ENCODE measurements at places on chromosomes 7 and 10. TPM values are rescaled to one million over a fixed set of nuclear protein-coding genes. Genes with fewer than 3 reads are reported as not detected.
A peak's percentile ranks its signal among the peaks of the same experiment; 100 is the strongest.

DNA sequence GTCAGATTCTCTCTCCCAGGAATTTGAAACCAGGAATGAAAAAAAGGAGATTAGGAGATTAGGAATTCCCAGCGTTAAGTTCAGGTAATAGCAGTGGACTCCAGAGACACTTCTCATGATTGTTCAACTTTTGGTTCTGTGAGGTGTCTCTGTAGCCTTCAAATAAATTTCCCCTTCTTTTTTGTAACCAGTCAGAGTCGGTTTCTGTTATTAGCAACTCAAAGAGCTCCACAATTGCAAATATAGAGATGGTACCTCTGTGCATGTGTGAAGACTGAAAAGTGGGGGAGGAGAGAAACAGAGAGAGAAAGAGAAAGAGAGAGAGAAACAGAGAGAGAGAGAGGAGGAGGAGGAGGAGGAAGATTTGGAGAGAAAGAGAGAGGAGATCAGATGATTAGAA is 112.8 kb upstream of the STEAP1B start:
- DNase-seq = no peak

DNA sequence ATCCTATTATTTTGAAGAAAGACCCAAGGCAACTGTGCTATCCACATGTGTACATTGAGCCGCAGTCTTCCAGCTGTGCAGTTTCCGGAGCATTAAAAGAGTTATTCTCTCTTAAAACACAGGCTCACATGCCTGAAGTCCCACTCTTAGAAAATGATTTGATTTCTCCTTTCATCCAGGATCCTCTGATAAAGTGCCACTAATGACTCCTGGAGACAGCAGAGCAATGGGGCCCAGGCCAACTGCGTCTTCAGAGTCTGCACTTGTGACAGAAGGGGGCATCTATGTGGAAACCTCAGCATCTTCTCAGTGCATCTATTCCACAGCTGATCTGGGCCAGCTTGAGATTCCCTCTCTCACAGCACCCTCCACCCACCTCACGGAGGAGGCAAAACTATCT is 482.1 kb upstream of the AKR1E2 start:
- no peak for DNase-seq

DNA sequence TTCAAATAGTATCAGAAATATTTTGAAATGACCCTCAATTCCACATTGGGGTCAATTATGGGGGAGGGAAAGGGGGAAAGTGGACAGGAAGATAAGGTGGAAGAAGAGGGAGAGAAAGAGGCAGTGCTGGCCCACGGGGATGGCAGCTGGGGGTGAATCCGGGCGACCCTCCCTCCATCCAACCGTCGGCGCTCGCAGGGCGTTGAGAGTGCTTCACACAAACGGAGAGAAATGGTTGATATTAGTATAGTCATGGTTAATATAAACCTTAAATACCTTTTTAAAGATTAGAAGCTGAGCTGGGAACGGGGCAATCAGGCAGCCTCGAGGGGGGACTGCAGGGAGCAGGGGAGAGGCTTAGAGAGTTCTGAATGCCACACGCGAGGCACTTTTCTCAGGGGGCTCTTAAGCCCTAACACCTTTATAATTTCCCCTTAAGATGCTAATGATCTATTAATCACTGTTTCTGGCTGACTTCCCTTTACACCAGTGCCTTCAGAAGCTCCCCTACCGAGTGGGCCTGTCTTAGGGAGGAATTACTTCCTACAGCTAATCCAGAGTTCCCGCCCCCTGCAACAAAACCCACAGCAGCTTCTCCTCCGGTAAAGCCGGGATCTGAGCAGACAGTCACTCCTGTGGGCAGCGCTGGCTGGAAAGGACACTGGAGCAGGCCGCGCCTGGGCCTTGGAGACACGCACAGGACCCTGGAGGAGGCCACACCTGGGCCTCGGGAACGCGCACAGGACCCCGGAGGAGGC is 39.5 kb downstream of the PRKAG2 start:
- DNase-seq = no peak

TDRD1 gene
- 0.16 TPM for total RNA-seq

CLCN1 gene
- total RNA-seq = 0.22 TPM

ADCY1 gene
- 3.3 TPM for total RNA-seq

GRCh38 chr7:116530107-116530820 is 5.4 kb downstream of the CAV1 start:
- no peak for DNase-seq

DNA sequence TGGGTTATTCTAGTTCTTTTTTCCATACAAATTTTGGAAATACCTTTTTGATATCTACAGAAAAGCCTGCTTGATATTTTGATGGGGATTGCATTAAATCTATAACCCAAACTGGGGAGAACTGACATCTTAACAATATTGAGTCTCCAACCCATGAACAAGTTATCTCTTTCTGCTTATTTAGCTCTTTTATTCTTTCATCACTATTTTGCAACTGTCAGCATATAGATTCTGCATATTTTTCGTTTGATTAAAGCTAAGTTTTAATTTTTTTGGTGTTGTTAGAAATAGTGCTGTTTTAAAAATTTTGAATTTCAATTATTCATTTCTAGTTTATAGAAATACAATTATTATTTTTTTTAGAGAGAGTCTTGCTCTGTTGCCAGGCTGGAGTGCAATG is 97.9 kb downstream of the EMX2 start:
- DNase-seq = no peak

PRR15 gene
- total RNA-seq = 3.1 TPM

DNA sequence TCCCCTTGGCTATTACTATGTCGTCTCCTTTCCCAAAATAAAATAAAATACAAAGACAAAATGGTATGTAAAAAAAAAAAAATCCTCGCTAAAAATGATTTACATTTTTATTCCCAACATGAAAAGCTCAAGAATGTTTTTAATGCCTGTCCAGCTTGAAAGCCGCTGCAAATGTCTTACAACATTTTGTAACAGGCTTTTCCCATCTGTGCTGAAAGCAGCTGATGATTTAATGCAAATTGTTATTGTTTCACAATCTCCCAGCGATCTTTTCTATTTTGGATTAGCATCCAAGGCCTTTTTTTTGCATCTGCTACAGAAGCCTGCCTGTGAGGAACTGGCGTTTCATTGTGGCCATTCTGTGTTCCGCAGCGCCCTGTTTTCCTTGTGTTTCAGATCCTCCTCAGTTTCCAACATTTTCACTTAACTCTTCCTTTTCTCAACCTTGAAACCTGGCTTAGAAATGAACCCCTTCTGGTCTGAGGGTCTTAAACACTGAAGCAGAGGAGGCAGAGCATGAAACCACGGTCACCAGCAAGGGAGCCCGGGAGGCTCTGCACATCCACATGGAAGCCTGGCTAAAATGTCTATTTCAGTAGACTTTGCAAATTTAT is 712.1 kb downstream of the PARD3 start:
- no peak for DNase-seq

DNA sequence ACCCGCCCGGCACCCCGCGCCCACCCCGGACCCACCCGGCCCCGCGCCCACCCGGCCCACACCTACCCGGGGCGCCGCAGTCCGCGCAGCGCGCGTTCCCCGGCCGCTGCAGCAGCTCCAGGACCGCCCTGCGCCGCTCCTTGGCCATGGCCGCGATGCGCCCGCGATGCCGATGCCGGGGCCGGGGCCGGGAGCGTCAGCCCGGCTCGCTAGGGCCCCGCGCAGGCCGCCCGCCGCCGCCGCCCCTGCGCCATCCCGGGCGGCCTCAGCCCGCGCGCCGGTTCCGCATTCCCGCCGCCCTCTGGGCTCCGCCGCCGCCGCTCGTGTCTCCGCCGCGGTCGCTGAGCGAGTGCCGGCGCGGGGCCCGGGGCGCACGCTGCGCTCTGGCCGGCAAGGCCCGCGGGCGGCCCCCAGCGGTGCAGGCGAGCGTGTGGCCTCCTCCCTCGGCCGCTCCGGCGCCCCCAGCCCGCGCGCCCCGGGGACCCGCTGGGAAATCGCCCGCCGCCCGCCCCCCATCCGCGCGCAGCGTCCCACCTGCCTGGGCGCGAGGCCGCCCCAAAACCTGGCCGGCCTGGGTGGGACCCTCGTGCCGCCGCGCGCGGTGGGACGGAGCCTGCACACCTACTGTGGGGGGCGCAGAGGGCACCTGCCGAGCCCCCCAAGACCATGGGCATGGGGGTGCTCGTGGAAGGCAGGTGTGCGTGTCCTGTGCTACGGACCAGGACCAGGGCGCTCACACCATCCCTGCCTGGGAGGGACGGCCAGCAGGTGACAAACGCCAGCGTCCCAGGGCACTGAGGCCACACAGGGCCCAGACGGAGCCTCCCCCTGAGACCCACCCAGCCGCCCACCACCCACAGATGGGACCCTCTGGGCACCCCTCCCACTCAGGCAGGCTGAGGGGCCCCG is at the start of gene ADAP1:
TSS of gene ADAP1 (minus strand) at position 351 of the 909 bp plus-strand sequence. CDS start at position 148, 203 bp downstream.
- no peak for DNase-seq

DNA sequence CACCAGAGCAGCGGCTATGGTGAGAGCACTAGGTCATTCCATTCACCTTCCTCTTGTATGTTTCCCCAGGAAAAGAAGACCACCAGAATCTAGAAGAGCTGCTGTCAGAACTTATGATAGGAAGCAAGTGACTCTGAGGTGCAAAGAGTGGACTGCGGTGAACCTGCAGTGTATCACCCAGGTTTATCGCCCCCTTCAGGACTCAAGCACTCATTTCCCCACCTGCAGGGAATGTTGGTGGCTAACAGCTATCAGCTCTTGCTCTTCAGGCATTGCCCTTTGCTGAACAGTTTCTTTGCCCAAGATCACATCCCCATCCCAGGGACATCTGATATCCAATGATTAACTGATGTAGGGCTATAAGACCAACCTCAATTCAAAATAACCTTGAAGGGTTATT is 66.3 kb upstream of the IL6 start:
- DNase-seq = no peak

C10orf105 gene
- 0.22 TPM for total RNA-seq

DNA sequence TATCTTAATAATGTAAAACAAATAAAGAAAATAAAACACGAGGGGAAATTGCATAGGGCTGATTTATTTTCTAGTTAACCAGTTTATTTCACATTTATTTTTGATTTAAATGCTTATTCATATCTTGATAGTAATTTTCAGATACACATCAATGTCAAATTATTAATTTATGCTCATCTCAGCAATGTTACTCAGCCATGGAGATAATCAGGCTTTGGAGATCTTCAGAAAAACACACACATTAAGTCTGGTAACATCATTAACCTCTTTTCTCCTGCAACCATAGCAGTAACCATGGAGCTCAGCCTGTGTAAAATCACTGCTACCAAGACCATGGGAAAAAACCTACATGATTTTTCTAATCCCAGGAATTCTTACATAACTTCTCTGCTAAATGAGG is 31.9 kb upstream of the TBX20 start:
- no peak for DNase-seq

DNA sequence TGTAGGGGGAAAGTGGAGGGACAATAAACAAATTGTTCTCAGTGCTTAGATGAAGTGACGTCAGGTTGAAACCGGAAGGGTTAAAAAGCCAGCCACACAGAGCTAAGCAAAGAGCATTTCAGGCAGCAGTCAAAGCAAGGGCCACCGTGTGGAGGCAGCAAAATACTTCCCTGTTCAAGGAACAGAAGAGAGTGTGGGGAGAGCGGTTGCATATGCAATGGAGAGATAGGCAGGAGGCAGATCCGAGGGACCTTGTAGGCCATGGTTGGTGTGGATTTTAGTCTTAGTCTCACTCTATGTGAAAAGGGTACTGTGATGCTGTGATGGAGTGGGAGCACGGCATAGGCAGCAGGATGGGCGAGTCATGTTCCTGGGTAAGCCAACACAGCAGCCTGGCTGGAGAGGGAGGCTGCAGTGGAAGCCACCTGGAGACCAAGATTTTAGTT is 3.8 kb upstream of the STN1 start:
- no peak for DNase-seq

KBTBD2 gene
- 33.9 TPM for total RNA-seq

- no peak for DNase-seq
These were observed 57.5 kb upstream of the SP4 start for GRCh38 chr7:21370283-21370982.

SLC26A3 gene
- total RNA-seq = 0.45 TPM

GRCh38 chr7:1563981-1564602 is 5.7 kb downstream of the PSMG3 start:
- no peak for DNase-seq

PSD gene
- not detected for total RNA-seq

GRCh38 chr7:6379886-6380285 is 67.9 kb downstream of the DAGLB start:
- no peak for DNase-seq

GRCh38 chr7:79452032-79452494 is 1.4 kb downstream of the MAGI2 start:
- peak; percentile 94 for DNase-seq

CALML5 gene
- not detected for total RNA-seq

DNA sequence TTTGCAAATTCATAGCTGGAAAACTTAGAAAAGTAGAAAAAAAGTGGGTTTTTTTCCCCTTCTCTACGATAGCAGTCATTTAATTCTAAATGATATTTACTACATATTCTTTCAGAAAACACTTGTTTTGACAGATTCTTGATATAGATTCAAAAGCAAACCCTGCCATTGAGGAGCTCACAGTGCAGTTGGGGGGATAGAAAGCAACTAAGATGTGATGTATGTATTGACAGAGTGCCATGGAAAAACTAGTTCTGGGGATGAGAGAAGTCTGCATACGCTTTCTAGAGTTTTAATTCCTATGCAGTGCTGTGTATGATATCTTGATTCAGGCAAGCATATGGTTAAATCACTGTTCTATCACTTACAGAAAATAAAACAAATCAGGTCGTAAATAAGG is 436.6 kb upstream of the GHITM start:
- DNase-seq = no peak

RARRES2 gene
- total RNA-seq = 210 TPM

GRCh38 chr7:24910551-24911212 is 69.3 kb downstream of the OSBPL3 start:
- no peak for DNase-seq

DNA sequence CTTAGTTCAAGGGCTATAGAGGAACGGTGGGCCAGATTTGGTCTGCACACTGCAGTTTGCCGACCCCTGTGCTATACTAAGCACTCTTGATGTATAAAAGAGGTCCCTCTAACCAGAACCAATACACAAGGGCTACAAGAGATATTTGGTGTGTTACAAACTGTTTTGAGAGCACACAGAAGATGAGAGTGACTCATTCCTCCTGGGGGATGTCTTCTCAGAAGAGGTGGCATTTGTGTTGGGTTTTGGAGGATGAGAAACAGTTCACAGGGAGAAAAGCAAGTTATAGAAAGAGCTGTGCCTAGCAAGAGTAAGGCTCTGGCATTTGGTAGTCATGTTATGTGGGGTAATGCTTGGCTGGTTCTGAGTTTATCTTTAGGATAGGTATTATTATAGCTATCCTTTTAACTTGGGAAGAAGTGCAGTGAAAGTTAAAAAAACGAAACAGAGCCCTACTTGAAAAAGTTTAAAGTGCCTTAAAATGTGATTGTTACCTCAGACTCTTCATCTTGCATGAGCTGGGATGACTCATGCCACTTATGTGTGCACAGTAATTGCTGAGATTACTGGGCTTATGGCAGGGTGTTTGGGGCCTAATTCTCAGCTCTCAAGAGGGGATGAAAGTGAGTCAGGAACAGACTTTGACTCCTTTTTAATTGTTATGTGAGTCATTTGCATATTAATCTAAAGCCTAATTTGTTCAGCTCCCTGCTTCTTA is 160.4 kb downstream of the KIF20B start:
- DNase-seq = no peak

DNA sequence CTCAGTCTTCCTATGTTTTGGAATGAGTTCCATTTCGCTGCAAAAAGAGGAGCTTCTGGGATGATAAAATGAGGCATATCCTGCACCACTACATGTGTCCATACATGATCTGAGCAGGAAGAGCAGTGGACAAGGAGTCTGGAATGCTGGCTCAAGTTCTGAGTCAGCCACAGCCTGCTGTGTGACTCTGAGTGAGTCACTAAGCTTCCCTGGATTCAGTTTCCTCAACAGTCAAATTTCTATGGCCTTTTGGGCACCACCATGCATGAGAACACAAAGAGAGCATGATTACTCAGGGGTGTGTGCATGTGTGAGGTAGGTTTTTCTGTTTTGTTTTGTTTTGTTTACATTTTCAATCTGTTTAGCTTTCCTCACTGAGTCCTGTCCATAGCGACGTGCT is 254.6 kb downstream of the ANKRD30A start:
- DNase-seq = no peak

Measured in mesenteric fat pad (tissue), 1 donor.